Anterior cingulate cortex (tissue), 58 donors: ENCODE measurements at places on chromosomes 13 and 19.

DNA sequence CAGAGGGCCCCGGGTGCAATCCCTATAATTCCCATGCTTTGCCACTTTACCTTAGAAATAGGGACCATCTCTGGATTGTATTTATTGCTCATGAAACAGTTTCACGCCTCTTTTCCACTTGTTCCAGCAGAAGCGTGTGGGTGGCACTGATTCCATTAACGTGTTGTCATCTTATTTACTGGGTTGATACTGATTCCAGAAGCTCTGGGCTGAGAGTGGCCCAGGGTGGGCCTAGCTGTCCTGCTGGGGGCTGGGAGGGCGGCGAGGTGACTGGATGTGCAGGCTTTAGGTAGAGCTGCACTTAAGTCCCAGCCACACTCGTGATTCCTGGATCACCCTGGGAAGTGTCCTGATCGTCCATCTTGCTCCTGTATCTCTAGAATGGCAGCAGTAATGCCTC lies 155.0 kb downstream of the TEX29 start:
- DNase-seq = no peak

DNA sequence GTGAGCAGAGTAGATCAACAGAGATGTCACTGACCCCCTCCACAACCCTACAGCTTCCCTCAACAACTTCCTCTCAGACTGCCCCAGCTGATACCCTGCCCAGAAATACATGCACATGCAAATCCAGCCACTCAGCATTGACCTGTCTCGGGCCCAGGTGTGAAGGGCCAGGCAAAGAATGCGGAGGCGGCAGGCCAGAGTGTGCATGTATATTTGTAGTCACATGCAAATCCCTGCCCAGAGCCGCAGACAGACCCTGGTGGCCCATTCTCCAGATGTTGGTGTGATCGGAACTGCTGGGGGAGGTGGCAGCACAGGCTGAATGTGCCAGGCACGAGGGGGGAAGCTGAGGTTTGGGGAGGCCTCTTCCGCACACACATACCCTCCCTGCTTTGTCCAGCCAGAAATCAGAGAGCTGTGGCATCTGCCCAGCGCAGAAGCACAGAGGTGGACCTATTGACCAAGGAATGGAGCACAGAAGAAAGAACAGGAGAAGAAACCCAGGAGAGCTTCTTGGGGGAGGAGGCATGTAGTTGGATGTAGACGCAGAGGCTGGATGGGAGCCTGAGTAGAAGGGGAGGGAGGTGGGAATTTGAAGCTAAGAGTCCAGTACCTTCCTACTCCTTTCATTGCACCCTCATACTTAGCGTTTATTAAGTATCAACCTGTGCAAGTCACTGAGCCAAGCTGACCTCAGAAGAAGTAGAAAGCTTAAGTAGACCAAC lies 14.4 kb downstream of the MEF2B start:
- DNase-seq = no peak

GRCh38 chr13:41427666-41428065 lies 29.7 kb upstream of the RGCC start:
- no peak for DNase-seq

DNA sequence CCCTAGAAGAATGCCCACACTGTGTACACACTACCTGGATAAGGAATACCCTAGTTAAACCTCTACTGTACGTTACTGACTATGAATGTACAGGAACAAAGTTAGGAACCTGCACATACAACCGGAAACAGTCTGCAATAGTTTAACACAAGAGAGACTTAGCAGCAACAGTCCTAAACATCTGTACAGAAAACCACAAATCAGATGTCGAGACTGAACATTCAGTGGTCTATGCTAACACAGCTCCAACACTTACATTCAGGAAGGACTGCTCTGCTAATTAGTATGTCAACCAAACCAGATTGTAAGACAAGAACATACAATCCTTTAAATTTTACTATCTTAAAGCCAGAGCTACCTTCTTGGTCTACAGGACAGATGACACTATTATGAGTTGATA lies 104.9 kb downstream of the ZNF429 start:
- no peak for DNase-seq

DNA sequence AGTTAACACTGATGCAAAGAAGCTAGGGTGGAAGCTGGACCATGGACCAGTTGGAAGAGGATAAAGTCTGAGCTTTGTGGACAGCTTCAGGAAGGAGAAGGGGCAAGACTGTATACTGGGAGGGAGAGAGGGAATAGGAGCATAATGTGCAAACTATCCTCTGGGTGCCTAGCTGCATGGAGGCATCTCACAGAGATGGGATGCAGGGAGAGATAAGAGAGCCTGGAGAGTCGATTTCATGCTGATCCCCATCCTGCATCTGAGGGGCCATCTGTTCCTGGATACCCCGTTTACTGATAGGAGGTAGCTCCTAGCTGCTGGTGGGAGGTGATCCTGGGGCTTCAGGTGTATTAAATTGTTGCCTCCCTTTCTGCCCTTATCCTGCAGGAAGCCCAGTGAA lies 8.8 kb downstream of the CYP4F3 start:
- no peak for DNase-seq

- DNase-seq = no peak
Observed at GRCh38 chr19:28940751-28941500, 272.0 kb downstream of the UQCRFS1 start.

DNA sequence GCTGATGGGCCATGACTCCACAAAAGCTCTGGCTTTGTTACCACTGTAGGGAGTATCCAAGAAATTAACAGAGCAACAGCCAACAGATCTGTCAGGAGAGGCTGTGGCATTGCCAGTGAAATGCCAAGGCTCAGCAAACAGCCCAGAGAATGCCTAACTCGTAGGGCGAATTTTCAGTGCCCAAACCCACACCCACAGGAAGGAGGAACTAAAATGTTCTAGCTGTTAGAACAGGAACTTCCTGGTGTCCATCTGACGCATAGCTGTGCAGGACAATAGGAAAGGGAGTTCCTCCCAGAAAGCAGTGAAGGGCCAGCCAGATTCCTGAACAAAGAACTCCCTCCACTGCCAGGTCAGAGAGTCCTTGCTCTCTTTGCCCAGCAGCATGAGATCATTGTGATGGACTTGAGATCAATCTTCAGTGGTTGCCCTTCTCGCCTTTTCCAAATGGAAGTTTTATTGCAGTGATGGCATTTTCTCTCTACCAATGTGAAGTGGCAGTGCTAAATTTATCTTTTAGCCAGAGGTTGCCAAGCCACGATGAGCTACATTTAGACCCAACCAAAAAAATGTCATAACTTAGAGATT lies 224.2 kb upstream of the STARD13 start:
- DNase-seq = no peak

- no peak for DNase-seq
Observed at GRCh38 chr19:3094601-3095440, 659 bp downstream of the GNA11 start.

DNA sequence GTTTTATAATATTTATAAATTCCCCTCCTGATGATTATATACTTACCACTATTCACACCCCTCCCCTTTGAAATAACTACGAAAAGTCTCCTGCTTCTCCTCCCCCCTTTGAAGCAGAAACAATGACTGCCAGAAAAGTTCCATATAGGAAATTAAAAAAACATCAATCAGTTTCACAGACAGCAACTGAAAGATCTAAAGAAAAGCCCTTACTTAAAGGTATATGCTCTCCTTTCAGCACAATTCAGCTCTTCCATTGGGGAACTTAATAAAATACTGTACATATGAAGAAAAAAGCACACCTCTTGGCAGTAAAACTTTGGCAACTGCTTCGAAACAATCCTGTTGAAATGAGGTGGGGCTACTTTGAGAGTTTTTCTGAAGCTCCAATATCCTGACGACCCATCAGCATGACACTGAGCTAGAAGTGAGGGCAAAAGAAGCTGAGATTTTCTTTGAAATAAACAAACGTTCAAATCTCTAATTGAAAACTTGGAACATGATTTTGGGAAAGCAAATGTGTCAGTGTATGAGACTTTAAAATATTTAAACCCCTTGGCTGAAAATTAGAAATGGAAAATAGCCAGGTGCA lies 147.6 kb upstream of the RXFP2 start:
- no peak for DNase-seq

DNA sequence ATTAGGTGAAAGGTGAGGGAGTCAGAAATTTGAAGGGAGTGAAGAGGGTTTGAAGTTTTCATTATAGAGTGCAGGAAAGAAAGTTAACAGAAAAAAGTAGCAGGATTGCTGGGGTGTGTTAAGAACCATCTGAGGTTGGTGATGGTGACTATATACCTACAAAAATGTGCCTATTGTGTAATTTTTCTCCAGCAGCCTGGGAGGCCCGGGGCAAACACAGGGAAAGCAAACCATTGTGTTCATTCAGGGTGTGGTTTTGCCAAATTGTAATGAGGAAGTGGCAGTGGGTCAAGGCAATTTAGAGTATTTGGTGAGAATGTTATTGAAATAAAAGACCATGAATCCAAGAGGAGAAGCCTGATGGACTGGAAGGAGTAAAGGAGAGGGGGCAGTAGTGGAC lies 8.2 kb upstream of the SUCLA2 start:
- DNase-seq = no peak

DNA sequence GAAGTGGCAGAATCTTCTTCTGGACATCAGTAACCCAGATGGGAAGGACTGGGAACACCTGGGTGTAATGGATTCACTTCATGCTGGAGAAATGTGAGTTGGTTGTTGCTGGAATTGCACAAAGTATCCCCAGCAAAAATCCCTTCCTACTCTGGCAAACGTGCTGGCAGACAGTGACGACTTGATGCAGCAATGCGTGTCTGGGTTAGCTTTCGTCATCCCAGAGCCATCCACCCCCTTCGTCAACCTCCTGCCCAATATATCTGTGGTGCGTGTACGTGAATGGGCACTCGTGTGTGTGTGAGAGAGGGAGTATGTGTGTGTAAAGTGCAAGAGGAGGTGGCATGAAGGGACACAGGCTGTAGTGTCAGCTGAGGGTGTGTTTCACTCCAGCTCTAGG lies 70.9 kb downstream of the TM9SF2 start:
- no peak for DNase-seq

- no peak for DNase-seq
Observed at GRCh38 chr19:10412257-10412977, 7.9 kb upstream of the PDE4A start.

GRCh38 chr19:30856786-30857185 lies 484.6 kb downstream of the ZNF536 start:
- no peak for DNase-seq

DNA sequence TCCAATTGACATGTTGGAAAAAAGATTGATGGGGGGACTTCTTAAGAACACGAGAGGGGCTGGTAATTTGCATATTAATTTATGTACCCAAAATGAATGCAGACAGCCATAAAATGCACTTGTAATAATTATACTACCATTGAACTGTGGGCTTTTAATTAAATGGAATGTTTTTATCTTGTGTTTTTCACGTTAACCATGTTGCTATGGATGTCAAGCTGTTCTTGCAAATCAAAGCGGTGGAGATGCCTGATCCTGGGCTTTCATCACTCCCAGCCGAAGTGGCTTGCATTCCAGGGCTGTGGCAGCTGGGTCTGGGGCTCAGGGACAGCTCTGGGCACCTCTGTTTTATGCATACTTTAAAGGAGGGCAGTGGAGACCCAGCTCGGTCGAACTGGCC lies 179.4 kb upstream of the TMTC4 start:
- DNase-seq = no peak

GRCh38 chr19:5692723-5693194 lies 2.7 kb downstream of the RPL36 start:
- no peak for DNase-seq

- no peak for DNase-seq
Observed at GRCh38 chr13:28478127-28478526, 16.8 kb downstream of the FLT1 start.

DNA sequence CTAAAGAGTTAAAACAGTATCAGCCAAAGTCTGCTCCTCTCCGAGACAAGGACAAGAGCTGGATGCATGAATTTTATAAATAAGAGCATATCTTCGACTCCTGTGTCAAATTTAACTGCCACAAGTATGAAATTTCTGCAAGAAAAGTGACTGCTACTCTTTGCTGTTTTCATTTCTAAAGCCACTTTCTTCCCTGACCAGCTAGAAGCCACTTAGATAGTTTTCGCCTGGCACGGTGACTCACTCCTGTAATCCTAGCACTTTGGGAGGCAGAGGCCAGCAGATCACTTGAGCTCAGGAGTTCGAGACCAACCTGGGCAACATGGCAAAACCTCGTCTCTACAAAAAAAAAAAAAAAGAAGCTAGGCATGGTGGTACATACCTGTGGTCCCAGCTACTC lies 61.3 kb downstream of the ENOX1 start:
- DNase-seq = no peak

GRCh38 chr19:29837448-29837981 lies 25.7 kb downstream of the CCNE1 start:
- DNase-seq = no peak

GRCh38 chr19:29841209-29841558 lies 29.4 kb downstream of the CCNE1 start:
- no peak for DNase-seq

DNA sequence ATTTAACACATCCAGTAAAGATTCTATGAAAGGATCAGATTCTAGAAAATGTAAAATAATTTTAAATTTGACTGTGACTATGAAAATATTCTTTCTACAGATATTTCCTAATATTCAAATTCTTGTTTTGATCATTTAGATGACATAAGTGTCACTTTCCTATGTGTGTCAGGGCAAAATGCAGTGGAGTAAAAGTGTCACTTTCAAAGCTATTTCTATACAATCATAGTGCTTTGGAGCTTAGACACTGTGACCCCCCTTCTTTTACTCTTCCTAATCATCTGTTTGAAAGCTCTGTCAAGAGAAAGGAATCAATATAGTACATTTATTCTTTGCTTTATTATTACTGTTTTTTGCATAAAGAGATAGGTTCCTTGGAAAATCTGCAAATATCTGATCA lies 492.0 kb downstream of the DCT start:
- no peak for DNase-seq

DNA sequence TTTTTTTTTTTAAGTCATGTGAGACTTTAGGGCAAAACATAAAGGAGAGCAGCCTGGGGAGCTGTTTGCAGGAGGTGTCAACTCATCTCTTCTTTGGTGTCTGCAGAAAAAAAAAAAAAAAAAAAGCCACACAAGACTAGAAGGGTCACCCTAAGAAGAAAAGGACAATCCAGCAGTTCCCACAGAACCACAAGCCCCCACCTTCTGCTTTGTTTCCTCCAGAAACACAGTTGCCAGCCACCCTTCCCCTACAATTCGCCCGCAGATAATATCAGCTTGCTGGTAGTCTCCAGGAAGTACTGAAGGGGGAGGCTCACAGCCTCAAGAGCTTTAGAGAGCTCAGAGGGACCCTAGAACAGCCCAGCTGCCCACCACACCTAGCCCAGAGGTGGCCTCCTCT lies 22.3 kb upstream of the ZBTB7A start:
- no peak for DNase-seq

DNA sequence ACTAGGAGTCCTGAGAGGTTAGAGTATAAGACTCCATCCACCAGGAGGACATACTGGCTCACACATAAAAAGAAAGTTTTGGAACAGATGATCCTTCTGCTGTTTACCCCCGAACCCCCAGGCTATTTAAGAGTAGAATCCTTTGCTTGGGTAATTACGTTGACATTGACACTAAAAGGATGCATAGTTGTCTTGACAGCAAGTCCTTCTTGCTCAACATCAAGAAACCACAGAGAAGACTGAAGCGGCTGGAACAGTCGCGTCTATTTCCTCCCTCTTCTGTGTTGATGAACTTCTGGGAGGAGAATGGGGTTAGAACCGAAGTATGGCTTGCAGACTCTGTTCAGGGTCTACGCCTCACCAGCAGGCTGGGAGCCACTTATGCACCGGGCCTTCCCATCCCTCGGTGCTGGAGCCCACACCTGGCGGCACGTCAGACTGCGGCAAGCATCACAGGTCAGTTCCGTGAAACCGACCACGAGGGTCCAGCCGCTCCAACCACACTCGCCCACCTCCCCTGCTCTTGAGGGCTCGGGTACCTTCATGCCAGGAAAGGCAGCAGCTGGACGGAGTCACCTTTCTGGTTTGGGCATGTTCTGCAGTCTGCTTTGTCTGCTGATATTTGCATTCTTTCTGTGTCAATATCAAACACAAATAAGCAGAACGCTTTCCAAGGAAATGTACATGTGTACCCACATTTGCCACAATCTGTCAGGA lies 42.4 kb upstream of the RANBP3 start:
- DNase-seq = no peak
